Activated T-cell treated with anti-CD3 and anti-CD28 coated beads, Interleukin-2, amount 50 U/mL, for 1 hour (primary cell): ENCODE measurements at places on chromosomes 11 and 22.

GRCh38 chr11:443542-444199 is 1.9 kb upstream of the ANO9 start:
- no peak for DNase-seq

GRCh38 chr11:77213589-77214428 is 85.8 kb downstream of the MYO7A start:
- no peak for DNase-seq

DNA sequence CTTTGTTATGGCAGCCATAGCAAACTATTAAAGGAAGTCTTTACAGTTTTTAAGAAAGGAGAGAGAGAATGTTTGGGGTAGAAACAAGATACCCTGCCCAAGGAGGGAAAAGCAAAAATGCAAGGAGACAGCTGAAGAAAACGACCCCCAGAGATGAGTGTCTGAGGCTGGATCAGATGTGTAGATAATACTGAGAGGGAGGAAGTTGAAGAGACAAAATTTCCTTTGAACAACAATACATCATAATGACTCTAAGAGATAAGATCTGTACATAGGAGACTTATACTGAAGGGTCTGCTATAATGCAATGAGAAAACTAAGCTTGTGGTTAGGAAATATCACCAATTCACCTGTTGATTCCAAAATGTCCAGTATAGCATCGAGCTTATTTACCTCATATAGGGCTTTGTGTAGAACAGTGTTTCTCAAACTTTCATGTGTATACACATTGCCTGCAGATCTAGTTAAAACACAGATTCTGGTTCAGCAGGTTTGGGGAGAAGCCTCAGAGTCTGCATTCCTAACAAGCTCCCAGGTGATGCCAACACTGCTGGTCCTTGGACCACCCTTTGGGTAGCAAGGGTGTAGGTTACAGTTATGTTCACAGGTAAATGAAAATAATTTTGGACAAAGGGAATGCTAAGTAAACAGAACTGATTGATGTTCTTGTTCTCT is 5.8 kb upstream of the CEP295 start:
- DNase-seq, result no peak

- no peak for DNase-seq
Measured at GRCh38 chr22:31241200-31241599, 29.1 kb downstream of the LIMK2 start.

DNA sequence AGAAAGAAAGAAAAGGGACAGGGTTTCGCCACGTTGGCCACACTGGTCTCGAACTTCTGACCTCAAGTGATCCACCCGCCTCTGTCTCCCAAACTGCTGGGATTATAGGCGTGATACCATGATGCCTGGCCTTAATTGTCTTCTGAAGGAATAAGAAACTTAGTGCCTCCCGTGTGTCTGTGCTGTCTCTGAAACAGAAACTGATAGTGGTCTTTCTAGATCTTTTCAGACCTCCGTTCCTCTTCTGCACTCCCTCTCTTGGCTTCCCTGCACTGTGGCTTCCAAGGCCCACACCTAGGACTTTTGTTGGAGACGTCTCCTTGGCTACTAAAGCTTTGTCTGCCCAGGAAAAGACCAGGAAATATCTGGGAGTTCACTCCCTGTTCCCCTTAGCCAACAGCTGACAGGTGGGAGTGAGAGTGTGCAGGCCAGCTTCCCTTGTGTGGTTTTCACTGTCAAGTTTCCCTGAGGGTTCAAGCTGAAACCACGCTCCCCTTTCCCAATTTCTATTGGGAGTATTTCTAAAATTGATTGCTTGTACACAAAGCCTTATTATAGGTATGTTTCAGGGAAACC is 10.1 kb upstream of the HTR3B start:
- no peak for DNase-seq

DNA sequence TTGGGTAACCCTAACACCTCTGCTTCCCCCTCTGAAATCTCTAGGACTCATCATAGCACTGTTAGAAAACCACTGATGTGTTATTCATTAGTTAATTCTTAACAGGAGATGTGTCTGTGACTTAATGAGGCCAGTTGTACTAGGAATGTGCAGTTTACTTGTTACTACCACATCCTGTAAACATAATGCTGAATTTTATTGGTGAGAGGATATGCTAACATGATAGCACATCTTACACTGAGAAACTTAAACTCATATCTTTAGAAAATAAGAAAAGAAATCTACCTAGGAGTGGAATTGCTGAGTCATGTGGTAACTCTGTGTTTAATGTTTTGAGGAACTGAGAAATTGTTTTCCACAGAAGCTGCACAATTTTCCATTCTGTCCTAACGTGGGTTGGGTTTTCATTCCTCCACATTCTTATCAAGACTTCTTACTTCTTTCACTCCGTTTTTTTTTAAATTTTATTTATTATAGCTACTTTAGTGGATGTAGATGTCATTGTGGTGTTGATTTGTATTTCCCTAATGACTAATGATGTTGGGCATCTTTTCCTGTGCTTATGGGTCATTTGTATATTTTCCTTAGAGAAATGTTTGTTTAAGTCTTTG is 33.7 kb downstream of the RNF121 start:
- no peak for DNase-seq

- no peak for DNase-seq
Measured at GRCh38 chr11:104096900-104097299, 60.5 kb downstream of the DDI1 start.

DNA sequence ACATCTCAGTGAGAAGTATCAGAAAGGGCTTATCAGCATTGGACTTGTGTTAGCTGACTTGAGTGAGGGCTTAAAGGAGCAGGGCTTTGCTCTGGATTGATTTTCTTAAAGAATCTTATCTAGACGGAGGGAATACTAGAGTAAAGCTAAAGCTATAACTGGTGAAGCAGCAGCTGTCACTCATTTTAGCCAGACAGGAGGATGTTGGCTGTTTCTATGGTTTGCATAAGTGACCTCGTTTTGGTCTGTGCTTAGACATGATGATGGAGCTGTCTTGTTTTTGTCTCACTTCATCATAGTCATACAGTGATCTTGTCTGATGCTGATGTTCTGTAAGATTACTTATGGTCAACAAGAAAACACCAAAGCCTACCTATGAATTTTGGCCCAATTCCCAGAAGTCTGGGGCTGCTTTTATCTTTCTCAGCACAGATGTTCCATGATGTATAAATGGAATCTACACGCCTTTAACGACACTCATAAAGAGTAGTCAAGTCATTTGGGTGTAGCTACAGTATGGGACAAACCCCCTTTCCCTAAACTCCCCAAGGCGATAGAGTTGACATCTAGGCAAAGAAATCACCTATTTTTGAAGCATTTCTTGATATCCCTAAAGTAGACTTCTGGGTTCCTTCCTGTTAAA is 77.5 kb upstream of the UCP3 start:
- DNase-seq, result no peak

- DNase-seq, result no peak
Measured at GRCh38 chr22:46012881-46013281, 35.9 kb upstream of the WNT7B start.

DNA sequence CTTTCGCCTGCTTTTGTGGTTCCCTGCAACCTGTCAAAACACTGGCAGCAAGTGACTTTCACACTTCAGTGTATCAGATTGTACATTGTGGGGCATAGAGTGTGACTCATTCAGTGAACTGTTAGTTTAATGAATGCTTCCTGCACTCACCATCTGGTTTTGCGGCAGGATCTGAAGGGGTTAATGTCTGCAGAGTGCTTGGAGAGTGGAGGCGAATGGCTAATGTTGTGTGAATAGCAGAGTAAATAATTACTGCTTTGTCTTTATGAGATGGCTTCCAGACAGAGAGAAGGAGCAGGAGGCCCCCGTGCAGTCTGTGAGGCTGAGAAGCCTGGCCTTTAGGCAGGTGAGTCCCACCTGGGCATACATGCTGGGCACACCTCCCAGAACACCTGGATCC is 454.3 kb upstream of the KIRREL3 start:
- DNase-seq, result no peak

DNA sequence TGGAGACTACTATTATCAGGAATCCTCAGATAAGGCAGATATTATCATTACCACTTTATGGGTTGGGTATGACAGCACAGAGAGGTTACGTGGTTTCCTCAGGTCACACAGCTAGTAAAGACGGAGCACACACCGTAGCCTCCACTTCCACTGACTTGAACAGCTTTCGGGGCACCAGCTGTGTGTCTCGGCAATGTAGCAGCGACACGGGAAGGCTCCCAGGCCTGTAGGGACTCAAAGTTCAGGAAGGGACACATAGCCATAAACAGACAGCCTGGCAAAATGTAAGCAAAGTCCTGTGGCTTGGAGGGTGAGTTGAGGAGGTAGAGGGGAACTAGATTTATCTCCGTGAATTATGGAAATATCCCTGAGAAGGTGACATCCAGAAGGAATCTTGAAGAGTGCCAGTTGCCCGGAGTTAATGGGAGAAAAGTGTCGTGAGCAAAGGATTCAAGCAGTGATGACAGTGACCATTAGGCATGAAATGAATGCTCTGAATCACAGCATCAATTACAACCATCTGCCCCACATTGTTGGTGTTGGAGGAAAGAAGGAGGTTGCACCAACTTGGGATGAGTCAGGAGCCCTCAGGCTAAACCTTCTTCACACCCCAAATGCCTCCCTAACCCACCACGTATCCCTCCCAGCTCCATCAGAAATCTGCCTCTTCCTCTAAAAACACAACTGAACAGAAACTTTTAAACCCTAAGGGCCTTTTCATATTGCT is 106.7 kb upstream of the ASPHD2 start:
- no peak for DNase-seq

DNA sequence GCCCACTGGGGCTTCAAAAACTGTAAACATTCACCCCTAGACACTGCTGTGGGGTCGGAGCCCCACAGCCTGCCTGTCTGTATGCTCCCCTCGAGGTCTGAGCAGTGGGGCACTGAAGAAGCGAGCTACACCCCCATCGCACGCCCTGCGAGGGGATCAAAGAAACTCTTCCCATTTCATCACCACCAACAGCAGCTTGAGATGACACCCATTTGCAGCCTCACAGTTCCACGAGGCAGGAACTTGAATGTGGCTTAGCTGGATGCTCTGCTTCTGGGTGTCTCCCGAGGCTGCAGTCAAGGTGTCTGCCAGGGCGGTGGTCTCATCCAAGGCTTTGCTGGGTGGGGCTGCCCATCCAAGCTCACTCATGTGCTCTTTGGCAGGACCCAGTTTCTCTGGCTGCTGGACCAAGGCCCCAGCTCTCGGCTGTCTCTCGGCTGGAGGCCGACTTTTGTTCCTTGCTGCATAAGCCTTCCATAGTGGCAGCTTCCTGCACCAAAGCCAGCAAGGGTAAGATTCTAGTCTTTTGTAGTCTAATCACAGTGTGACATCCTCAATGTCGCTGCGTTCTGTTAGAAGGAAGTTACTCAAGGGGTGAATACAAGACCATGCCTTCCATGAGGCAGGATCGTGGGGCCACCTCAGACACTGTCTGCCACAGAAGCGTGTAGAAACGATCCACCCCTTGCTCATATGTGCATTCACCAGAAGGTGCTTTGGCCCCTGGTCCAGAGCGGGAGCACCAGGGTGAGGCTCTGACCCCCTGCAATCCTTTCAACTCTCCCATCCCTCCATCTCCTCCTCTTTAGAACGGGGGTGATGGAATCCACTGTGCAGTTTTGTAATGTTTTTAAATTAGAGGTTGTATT is 46.2 kb upstream of the SEPTIN5 start:
- DNase-seq, result no peak

GRCh38 chr11:87193756-87194470 is 156.2 kb downstream of the TMEM135 start:
- no peak for DNase-seq

DNA sequence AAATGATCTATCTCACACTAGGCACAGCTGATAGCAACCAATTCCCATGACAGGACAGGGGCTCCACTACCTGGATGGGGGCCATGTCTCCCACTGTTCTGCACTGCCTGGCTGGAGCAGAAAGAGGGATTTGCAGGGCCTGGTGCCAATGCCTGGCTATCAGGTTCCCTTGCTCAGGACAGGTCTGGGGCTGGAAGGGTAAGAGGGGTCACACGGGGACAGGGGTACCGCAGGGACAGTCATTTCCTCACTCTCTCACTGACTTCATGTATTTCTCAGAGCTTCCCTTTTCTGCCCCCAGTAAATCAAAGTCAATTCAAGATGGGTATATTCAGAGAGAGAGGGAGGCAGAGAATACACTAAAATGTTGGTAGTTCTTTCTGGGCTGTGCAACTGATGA is 119.1 kb upstream of the CSNK2A3 start:
- no peak for DNase-seq

DNA sequence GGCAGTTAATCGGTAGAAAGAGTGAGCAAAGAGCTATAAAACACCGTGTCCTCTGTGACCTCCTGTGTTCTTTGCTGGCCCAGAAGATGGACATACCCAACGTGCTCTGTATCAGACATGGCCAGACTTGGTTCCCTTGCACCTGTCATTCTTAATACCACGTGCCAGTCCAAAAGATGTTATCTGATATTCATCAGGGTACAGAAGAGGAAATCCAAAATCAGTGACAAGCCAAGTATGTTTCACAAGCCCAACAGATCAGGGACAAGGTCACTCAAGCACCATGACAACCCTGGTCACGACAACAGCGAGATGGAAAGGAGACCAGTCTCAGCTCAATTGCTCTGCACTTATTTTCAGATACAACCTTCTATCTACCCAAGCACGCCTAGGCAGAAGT is 3.4 kb downstream of the LRP4 start:
- DNase-seq, result no peak

- DNase-seq, result no peak
Measured at GRCh38 chr22:32606181-32606580, 131.6 kb downstream of the FBXO7 start.

DNA sequence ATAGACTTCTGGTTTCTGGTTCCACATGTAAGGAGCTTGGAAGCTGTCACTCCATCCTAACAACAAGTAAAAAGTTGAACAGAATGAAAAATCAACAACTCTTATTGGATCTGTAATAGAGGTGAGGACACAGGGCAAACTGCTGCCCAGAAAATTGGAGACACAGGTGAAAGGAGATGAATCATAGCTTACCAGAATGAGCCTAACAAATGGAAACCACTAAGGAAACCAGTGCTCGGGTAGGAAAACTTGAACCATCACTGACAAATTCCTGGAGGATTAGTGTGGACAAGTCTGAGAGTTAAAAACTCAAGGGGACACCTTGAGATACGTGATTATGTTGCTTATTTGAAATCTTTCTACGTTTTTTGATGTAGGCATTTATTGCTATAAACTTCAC is 52.1 kb downstream of the GDPD4 start:
- no peak for DNase-seq

DNA sequence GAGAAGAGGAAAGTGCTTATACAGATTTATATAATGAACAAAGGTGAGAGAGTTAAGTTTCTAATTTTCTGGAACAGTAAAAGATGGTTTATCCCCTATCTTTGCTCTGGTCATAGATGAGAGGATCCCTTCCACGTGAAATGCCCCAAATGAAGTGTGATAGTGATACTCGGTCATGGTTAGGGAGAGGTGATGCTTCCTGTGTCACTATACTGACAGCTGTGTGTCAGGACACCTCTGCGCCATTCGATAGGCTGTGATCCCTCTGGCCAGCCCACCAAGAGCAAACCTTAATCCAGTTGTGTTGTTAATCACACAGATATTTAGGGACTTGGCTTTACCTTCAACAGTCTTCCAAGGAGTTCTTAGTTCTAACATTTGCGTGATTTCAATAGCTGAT is 57.7 kb downstream of the NCAM1 start:
- no peak for DNase-seq

GRCh38 chr11:75795276-75796090 is 19.5 kb upstream of the UVRAG start:
- no peak for DNase-seq
